ENCODE measurements at places on chromosomes 7 and 10. TPM values are rescaled to one million over a fixed set of nuclear protein-coding genes. Genes with fewer than 3 reads are reported as not detected.

Gene THSD7A
- not detected for total RNA-seq

- no peak for DNase-seq
These were observed 48.5 kb upstream of the NXPH1 start for GRCh38 chr7:8384901-8385300.

Gene OLAH
- total RNA-seq: not detected

- DNase-seq: no peak
These were observed 23.9 kb downstream of the KLF6 start for GRCh38 chr10:3761021-3761686.

DNA sequence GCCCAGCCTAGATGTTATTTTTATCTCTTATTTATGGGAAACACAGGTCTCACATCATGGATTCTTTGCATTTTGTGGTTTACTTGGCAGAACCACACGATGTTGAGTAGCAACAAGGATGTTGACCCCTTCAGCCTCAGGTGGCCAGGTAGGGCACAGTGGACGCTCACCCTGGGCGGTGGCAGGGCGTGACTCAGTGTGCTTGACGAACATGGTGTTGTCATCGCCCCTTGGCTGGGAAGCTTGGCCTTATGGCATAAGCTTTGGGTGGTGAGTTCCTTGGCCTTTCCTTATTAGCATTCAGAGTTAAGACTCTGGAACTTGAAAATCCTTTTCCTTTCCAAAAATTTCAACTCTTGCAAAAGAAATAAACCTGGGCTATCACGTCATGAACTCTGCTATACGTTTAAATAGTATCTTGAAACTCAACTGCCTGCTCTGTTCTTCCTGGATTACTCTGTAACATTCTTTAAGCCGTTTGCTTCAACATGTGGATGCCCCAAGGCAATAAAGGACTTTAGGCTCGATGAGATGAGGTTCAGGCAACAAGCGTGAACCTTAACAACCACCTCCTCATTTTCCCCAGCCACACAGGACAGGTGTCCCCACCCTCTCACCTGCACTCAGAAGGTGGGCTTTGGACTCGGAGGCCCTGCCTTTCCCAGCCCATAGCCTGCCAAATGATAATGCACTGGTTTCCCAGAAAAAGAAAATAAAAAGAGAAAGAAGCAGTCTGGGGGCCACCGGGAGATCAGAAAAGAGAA lies 22.5 kb upstream of the ECHDC3 start:
- DNase-seq: no peak

Gene HOXA7
- not detected for total RNA-seq

GRCh38 chr10:124886610-124887009 lies 55.3 kb upstream of the ZRANB1 start:
- DNase-seq: no peak

DNA sequence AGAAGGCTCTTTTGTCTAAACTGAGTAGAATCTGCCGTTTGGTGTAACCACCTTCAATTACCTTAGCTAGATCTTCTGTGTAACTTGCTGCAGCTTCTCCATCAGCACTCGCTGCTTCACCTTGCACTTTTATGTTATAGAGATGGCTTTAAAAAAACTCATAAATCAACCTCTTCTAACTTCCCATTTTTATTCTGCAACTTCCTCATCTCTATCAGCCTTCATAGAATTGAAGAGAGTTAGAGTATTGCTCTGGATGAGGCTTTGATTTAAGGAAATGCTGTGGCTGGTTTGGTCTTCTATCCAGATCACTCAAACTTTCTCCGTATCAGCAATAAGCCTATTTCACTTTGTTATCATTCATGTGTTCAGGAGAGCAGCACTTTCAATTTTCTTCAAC lies 1131.9 kb upstream of the CELF2 start:
- no peak for DNase-seq

GRCh38 chr10:79084012-79084971 lies 15.5 kb downstream of the ZMIZ1 start:
- no peak for DNase-seq

- DNase-seq: peak; percentile 25
These were observed 105.5 kb upstream of the ZNF438 start for GRCh38 chr10:31136930-31137885.

GRCh38 chr10:78960316-78960800 lies 108.4 kb upstream of the ZMIZ1 start:
- no peak for DNase-seq

Gene ANLN
- not detected for total RNA-seq

GRCh38 chr7:75649462-75649861 lies 89.3 kb downstream of the HIP1 start:
- DNase-seq: no peak

DNA sequence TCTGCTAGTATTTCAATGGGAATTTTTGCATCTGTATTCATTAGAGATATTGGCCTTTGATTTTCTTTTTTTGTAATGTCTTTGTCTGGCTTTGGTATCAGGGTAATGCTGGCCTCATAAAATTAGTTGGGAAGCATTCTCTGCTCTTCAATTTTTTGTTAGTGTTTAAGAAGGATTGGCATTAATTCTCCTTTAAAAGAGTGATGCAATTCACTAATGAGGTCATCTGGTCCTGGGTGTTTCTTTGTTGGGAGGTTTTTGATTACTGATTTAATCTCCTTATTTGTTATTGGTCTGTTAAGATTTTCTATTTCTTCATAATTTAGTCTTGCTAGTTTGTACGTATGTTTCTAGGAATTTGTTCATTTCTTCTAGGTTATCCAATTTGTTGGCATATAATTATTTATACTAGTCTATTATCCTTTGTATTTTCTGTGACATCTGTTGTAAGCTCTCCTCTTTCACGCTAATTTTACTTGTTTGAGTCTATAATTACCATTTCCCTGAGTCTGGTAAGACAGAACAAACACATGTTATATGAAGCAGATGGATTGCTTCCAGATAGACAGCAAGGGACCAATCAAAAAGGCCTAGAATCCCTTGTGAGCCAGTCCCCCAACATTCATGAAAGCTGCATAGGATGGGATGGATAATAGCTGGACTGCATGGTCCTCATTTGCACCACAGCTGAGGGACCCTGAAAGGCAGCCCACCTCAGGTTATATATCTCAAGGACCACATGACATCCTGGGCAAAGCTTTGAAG lies 54.4 kb downstream of the MTPAP start:
- no peak for DNase-seq

DNA sequence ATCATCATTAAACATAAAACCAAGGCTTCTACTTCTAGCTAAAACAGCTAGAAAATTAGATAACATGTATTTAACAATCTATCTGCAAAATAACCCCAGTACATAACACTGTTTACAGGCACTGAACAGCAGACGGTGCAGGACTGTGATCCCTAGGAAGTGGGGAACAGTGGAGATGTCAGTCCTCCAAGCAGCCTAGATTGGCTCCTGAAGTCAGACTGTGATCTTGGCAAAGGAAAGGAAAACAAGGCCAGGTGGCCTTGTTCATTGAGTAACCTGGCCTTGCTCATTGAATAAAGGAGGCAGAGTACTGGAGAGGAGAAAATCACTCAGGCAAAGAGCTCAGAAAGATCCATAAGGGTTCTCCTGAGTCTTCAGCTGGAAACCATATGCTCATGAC lies 77.7 kb upstream of the DIP2C start:
- no peak for DNase-seq

- no peak for DNase-seq
These were observed 98.8 kb downstream of the ELFN1 start for GRCh38 chr7:1768832-1769231.

DNA sequence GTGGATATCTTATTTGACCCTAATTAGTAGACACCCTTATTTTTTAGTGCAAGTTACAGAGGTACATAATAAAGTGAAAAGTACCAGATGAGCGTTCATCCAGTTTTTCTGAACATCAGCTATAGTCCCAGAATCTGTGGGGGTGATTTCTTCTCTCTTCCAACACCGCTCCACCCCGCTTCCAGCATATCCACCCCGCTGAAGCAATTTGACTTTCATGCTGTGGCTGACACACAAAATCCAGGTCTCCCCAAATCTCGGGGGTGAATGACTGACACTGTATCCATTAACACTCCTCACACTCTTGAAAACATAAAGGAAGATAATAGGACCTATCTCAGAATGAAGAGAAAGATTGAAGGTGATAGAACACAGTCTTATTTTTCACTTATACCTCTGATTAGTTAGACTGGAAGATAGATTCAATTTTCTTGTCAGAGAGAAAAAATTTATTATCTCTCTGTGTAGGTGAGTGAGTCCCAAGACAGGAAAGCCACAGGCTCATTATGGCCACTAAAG lies 143.4 kb downstream of the ANLN start:
- no peak for DNase-seq

Gene IRF5
- 9.1 TPM for total RNA-seq

- no peak for DNase-seq
These were observed 108.2 kb downstream of the CTBP2 start for GRCh38 chr10:125052146-125052545.
